ENCODE measurements at places on chromosomes 3 and 15.
A peak's percentile ranks its signal among the peaks of the same experiment; 100 is the strongest.

DNA sequence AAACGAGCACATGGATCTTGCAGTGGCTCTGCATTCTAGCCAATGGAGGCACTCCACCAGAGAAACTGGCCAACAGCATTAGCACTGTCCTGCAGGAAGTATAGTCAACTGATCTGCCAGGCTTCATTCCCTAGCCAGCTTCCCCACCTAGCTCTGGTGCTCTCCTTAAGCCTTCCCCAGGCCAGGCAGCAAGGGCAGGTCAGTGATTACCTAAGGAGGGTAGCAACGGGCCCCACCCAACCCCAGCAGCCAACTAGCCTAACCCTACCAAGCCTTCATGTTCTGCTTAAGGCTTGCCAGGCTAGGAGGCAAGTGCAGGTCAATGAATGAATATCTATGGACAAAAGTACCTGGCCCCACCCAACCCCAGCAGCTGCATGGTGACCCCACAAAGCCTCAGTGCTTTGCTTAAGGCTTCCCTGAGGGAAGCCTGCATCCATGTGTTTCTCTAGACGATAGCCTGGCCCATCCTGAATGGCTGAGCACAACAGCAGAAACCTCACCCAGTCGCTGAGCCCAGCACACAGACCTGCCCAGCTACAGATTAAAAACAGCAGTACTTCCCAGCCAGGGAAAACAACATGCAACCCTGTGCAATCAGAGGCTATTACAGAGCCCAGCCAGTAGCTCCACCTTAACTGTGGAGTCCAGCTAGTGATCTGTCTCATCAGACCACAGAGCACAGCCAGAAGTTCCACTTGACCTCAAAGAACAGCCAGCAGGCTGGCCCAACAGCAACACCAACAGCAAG, 28.5 kb downstream of the THBS1 start:
- no peak for DNase-seq

- DNase-seq, result no peak
These were observed 5.6 kb downstream of the CD96 start for GRCh38 chr3:111547631-111548030.

GRCh38 chr3:48505968-48506504, 2.1 kb upstream of the SHISA5 start:
- peak; percentile 53 for DNase-seq

GRCh38 chr15:78426300-78426699, 11.7 kb upstream of the IREB2 start:
- DNase-seq, result no peak

DNA sequence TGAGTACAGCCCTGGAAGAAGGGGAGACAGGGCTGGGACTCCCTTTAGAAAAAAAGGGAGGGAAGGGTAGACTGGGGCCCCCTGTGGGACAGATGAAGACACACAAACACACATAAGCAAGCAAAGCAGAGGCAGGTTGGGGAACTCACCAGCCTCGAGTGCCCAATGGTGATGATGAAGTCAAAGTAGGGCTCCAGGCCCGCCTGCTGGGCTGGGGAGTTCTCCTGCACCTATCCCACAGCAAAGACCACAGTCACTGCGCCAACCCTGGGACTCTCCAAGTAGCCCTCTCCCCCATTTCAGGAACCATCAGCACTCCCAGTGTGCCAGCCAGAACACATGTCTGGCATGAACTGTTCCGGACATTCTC, 4.1 kb downstream of the GORASP1 start:
- no peak for DNase-seq

GRCh38 chr15:85924088-85924487, 129.4 kb upstream of the KLHL25 start:
- no peak for DNase-seq

DNA sequence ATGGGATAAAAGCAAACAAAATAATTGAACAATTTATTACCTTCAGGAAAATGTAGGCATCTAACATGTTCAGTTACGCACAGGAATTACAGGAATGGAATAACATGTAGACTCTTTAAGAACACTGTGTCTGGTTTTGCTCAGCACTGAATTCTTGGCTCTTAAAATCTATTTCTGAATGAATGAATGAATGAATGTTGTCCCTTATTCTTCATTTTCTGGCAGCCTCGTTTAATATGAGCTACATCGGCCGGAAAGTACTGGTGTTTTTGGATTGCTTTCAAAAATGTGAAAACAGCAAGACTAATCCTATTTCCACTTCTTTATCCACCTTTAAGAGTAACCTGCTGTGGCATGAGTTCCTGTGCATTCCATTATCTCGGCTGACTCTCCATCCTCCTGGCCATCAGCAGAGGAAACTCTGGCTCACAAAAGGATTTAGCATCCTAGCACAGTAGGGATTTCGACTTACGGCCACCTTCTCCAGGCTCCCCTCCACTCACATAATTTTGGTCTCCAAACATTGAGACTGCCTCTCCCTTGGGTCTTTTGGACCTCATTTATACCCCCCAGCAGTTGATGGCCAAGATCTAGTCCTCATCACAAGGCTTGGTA, 145.3 kb downstream of the FOXP1 start:
- DNase-seq, result no peak

GRCh38 chr3:15558581-15558980, 37.1 kb upstream of the COLQ start:
- DNase-seq, result no peak

DNA sequence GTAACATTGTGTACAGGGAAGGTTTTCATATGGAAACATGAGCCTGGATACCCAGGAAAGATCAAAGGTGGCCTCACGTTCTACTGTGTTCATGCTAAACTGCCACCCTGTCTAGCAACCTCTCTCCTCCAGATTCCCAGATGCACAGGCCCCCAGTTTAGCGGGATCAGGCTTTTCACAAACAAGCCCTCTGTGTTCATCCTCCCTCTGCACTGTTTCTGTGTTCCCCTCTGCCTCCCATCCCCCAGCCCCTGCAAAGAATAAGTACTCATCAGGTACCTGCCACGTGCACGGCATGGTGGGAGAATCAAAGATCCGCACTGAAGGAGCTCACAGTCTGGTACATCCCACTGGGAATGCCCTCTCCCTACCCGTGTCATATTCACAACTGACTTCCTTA, 46.1 kb downstream of the TMEM266 start:
- DNase-seq, result no peak

DNA sequence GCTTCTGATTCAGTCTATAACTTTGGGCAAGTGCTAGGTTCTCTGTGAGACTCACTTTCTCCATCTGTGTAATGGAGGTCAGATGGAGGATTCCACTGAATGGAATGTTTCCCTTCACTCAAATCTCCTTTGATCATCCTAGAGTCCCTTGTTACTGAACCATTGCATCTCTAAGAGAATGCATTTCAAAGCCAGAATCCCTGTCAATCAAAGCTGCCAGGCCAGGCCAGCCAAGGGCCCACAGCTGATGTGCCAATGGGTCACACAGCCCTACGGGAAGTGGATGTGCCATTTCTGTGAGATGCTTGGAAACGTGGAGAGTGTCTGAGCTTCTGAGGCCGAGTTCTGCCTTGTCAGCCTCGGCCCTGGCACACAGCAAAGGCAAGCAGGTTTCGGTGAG, 32.4 kb downstream of the SCN5A start:
- DNase-seq, result no peak

DNA sequence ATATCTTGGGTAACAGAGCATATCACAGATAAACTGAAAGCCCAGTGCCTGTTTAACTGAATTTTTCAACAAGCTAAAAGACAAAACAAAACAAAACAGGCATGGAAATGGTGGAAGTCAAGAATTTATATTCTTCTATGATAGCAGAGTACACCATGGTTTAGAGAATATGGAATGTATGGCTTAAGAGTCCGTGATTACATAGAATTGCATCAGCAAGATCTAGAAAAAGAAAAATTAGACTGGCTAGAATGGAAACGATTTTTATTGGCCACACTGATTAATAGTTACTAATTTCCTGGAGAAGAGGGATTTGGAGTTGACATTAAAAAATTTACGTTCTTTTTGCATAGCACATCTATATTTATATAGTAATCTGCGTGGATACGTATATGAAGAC, 435.2 kb upstream of the DPPA4 start:
- no peak for DNase-seq

- DNase-seq, result no peak
These were observed 43.3 kb downstream of the ATOSA start for GRCh38 chr15:52635908-52636307.

- DNase-seq, result no peak
These were observed 327.5 kb downstream of the RORA start for GRCh38 chr15:60901647-60902046.

GRCh38 chr3:179942553-179943075, 94.1 kb downstream of the PEX5L start:
- DNase-seq, result no peak

DNA sequence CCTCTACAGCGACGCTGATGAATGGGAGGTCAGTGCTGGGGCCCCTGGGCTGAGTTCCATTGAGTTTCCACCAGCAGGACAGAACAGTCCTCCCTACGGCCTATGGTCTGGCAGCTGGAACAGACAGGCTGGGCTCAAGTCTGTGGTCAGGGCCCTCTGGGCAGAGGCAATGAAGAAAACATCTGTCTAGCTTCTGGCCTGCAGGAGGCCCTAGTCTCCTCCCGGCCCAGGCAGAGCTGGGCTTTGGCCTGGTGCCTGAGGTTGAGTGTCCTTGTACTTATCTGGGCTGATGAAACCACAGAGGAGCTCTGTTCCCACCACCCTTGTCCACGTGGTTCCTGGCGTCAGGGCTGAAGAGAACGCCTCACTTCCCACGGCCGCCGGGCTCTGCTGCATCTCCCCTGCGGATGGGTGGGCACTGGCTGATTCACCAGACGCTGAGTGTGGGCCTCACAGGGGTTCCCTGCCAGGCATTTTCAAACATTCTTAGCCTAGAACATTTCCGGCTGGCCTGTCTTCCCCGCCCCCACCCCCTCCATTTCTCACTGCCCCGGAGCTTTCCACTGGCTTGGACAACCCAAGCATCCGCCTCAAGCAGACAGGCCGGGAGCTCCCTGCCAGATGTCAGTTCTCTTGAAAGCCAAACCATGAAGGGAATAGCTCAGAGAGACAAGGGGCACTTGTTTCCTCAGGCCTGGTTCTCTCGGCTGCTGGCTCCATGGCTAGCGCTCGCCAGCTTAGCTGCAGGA, 20.3 kb downstream of the PPCDC start:
- peak; percentile 69 for DNase-seq

- DNase-seq, result peak; percentile 22
These were observed 138.7 kb downstream of the KLF13 start for GRCh38 chr15:31465083-31465955.

- DNase-seq, result no peak
These were observed 227.1 kb upstream of the ATP11B start for GRCh38 chr3:182565916-182566796.

Measured in liver (tissue), 10 donors.